ENCODE measurements at places on chromosomes 1 and 21.

DNA sequence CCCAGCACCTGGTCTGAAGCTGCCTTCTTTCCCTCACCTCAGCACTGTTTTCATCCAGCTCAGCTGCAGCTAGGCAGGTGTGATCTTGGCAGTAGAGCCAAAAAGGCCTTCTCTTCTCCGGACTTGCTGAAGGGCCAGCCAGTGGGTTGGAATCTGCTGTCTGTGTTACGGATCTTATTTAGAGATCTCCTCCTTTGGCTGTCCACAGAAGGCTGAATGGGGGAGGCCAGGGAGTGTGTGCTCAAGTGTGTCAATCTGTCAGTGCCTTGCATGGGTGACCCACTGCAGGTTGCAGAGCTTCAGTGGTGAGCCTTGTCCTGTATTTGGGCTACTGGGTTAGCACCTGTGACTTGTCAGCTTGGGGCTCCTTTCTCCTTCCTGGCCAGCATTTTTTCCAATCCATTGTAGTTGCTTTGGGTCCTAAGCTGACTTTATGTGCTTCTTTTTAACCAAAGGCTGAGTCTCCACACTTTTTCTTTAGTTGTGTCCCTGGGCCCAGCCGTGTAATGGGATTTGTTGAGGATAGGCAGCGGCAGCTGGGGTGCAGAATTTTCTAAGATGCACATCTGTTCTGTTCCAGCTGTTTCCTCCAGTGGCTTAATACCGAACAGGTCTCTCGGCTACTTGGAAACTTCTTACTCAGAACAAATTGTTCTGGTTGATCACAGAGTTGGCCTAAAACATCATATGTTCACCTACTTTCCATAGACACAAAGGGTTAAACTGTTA lies 126.8 kb downstream of the PEX14 start:
- no peak for DNase-seq

DNA sequence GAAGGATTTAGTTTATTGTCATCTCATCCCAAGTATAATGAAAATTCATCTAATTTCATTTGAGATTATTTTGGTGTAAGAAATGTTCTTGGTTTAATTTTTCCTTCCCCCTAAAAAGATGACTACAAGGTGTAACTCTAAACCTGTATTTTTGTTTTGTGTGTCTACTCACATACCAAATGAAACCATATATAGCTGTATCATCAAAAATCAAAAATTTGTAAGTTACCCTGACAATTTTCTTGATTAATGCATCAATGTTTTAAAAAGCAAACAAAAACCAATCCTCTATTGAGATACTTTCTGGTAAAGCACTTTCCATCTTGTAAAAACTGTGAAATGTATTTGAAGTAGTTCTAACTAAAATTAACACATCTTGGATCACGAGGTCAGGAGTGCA lies 30.8 kb downstream of the FH start:
- DNase-seq: no peak

- DNase-seq: no peak
Observed at GRCh38 chr1:206606867-206607266, 5.4 kb downstream of the EIF2D start.

- no peak for DNase-seq
Observed at GRCh38 chr1:224639426-224639975, 23.4 kb downstream of the CNIH3 start.

GRCh38 chr21:14737284-14737691 lies 191.2 kb upstream of the SAMSN1 start:
- DNase-seq: no peak

DNA sequence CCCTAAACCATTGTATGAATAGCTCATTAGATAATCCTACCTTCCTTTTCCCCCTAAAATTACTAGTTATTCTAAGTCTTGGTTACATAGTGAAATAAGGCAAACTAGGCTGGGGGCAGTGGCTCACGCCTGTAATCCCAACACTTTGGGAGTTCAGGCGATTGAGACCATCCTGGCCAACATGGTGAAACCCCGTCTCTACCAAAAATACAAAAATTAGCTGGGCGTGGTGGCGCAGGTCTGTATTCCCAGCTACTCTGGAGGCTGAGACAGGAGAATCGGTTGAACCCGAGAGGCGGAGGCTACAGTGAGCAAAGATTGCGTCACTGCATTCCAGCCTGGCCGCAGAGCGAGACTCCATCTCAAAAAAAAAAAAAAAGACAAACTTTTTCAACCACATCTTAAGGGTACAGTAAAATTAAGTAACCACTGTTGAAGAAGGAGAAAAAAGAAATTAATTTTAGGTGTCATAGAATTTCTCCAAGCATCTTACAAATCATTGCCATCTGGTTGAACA lies 108.5 kb downstream of the DENND1B start:
- no peak for DNase-seq

DNA sequence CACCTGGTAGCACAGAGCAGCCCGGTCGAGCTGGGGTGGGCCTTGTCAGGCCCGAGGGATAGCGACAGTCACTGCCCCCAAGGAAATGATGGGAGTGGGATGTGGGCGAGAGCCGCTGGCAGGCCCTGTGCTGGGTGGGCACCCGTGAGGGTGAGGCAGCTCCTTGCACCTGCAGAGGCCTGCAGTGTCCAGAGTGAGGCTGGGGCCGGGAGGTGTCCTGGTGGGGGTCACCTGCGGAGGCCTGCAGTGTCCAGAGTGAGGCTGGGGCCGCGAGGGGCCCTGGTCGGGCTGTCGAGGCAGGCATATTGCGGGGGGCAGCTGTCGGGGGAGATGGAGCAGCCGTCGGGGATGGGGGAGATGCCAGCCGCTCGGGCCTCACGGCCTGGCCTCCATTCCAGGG lies 49.5 kb downstream of the SLC19A1 start:
- DNase-seq: no peak

DNA sequence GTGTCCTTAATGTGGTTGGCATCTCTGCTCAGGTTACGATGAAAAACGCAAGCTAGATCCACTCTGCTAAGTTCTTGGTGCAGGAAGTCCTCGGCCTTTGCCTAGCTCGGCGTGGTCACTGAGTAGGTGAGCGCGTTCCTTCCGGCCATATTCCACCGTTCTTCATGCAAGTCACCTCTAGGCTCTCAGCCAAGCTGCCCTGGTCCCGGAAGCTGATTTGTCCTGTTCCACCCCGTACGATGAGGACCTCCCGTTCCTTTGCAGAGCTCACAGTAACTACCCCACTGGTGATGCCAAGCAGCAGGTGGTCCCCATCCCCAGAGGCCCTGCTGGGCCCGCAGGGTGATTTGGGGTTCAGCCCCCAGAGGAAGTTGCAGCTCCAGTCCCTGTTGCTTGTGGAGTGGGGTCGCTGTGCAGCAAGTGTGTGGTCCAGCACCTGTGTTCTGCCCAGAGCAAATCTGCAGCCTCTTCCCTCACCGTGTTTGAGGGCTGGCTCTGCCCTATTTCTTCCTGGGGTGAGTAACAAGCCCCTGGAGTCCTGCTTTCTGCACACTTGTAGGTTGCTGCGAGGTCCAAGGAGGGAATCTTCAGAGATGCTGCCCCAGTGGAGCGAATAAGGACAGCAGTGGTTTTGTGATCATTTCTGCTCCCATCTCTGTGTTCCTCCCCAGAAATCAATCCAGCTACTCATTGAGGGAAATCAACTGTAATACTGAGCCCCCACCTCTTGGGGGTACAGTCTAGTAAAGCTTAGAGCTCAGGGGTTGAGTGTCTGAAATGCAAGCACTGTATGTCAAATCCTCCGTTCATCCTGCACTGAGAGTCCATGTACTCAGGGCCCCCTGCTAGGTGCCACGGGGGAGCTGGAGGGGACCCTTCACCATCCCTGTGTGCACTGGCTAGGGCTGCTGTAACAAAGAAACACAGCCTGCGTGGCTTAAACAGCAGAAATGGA lies 2.3 kb downstream of the UMODL1 start:
- no peak for DNase-seq

GRCh38 chr1:22246755-22247480 lies 104.0 kb upstream of the WNT4 start:
- no peak for DNase-seq

GRCh38 chr1:19987719-19988118 lies 8.3 kb upstream of the PLA2G2A start:
- no peak for DNase-seq

DNA sequence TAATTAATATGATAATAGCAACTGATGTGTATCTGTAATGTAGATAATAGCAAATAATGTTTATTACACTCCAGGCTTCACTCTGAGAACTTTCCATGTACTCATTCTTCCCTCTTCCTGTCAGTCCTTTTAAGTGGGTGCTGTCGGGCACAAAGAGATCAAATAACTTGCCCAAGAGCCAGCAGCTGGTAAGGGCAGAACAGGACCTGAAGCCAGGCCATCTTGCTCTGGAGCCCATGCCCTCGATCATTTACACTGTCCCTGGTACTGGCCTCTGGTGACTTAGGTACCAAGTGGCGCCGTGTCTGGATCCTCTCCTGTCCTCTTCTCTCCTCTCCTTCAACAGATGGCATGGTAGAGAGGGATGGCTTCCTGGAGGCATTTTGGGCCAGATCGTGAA lies 97.2 kb downstream of the VPS13D start:
- no peak for DNase-seq

GRCh38 chr21:29465546-29465945 lies 166.8 kb downstream of the BACH1 start:
- DNase-seq: no peak

- DNase-seq: no peak
Observed at GRCh38 chr1:180973369-180973768, 49.3 kb downstream of the STX6 start.

- DNase-seq: no peak
Observed at GRCh38 chr1:103283841-103284669, 175.7 kb upstream of the COL11A1 start.

DNA sequence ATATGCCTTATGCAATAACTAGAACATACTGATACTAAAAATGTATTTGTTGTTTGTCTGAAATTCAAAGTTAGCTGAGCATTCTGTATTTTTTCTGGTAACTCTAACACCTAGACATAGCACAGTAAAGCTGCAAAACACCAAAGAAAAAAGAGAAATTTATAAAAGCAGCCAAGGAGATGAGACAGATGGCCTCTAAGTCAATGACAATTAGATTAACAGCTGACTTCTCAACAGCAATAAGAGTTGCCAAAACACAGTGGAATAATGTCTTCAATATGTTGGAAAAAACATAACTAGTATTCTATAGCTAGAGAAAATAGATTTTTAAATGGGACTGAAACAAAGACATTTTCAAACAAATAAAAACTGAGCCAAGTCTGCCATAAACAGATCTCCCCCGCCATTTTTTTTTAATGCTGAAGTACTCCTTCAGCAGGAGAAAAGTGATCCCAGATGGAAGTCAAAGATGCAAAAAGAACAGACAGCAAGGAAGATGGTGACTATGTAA lies 81.3 kb downstream of the SYF2 start:
- no peak for DNase-seq

- no peak for DNase-seq
Observed at GRCh38 chr1:111704776-111705175, 34.4 kb downstream of the INKA2 start.

GRCh38 chr1:236167578-236167977 lies 25.2 kb downstream of the GPR137B start:
- DNase-seq: no peak
